EH (cell line): ENCODE measurements at places on chromosomes 12 and 14.

GRCh38 chr14:100454437-100454836 lies 131.3 kb downstream of the SLC25A47 start:
- DNase-seq, result no peak

DNA sequence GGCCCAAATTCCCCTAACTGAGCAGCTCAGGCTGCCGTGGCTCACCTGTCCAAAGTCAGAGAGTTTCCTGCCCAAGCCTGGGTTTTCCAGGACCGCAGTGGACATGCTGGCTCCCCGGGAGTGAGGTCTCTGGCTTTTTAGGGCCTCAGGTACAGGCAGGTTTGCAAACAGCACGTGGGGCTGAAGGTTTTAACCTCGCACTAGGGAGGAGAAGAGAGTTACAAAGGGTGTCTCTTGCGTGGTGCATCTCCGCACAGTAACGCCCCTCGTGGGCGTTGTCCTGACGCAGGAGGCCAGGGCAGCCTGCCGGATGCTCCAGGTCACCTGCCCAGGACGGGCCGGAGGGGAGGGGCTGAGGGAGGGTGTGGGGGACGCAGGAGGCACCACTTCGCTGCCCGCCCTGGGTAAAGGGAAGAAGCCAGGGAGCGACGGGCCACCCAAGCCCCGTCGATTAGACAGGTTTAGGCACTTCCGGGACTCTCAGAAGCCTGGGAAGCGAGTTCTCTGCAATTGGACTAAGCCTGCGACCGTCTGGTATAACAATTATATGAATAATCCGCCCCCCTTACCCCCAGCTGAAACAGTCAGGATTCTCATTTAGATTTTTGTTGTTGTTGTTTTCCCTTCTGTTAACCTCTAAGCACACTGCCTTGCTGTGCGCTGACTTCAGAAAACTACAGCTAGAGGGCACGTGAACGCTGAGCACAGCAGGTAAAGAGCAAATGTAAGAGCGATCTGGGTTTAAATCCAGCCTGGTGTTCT lies at the start of gene PAH:
PAH (minus strand) TSS at position 219 of the 762 bp plus-strand sequence; CDS start at position 105, 114 bp downstream.
- DNase-seq, result no peak

DNA sequence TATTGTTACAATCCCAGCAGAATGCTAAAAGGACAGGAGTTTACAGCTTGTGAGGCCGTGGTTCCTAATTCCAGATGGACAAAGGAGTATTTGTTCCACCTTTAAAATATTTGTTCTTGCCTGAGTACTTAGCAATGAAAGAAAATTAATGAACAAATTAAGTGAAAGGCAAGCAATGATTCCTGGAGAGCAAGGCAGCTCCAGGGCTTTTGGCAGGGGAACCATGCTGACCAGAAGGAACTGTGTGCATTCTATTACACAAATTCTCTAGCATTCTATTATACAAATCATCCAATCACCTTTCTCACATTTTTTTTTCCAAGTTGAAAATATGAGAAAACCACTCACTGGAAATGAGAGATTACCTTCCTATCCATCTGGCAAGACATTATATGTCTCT lies 1.8 kb upstream of the BMAL2 start:
- DNase-seq, result peak; percentile 35

GRCh38 chr12:78176643-78177042 lies 345.9 kb downstream of the NAV3 start:
- no peak for DNase-seq

GRCh38 chr12:1593174-1594005 lies 991 bp downstream of the FBXL14 start:
- DNase-seq, result peak; percentile 49

- no peak for DNase-seq
Measured at GRCh38 chr12:111261911-111262676, 106.8 kb downstream of the PHETA1 start.
